Chondrocyte (in vitro differentiated cells): ENCODE measurements at places on chromosomes 7 and 10. TPM values are rescaled to one million over a fixed set of nuclear protein-coding genes. Genes with fewer than 3 reads are reported as not detected.
A peak's percentile ranks its signal among the peaks of the same experiment; 100 is the strongest.

DNA sequence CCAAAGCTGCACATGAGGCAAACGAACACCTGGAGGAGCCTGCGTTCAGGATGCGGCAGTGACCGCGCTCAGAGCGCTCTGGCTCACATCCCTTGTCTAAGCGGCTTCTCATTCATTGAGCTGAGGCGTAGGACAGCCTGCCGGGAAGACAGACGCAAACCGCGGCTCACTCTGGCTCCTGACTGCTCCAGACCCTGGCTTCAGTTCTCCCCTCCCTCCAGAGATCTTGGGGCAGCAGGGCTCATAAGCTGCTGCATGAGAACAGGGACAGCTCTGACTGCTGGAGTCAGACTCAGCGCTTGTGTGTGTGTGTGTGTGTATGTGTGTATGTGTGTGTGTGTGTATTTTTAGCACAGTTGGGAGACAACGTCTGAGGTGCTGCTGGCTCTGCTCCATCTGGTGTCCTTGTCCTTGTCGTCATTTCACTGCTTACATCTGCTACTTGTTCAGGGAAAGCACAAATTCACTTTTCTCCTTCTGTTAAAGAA is 15.8 kb upstream of the LYZL2 start:
- no peaks in the 10 kb centered on the region for H3K27me3 ChIP-seq
- peaks cover 27% of the 10 kb centered on the region for H3K4me1 ChIP-seq
- H3K4me3 ChIP-seq = peak overlapping the region; percentile 29
- H3K27ac ChIP-seq = peak overlapping the region; percentile 25
- DNase-seq = no peak

Gene UNCX
- not detected in 3 replicates for total RNA-seq

DNA sequence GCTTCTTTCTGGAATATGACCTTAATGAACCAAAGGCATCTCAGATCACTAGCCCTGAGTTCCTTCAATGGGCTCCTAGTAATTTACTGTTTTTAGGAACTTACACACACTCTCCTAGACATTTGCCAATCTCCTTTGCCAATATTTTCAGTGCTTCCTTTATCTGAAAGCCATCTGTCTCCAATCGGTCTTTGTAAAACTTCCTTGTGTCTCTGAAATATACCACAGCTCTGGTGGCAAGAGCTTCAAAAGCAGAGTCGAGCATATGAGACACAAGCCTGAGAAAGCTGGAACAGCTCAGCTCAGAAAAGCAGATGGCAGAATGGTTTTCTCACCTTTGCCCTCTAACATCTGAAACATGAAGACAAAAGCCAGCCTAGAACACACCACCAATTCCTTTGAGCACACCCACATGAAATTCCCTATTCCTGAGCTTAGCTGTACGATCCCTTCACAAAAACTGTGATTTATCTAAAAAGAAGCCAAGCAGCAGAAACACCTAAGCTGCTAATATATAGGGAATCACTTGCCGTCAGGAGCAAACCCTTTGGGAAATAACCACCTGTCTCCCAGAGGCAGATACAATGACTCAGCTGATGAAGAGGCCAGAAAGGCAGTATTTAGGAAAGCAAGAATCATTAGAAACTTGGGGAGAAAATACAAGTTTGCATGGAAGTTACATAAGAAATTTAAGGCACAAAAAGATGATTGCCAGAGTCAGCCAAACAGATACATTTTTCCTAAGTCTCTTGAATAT is 70.2 kb upstream of the ANK3 start:
- DNase-seq = no peak
- no peak overlapping the region for H3K4me3 ChIP-seq
- H3K4me1 ChIP-seq = peaks cover 16% of the 10 kb centered on the region
- H3K27ac ChIP-seq = no peak overlapping the region

DNA sequence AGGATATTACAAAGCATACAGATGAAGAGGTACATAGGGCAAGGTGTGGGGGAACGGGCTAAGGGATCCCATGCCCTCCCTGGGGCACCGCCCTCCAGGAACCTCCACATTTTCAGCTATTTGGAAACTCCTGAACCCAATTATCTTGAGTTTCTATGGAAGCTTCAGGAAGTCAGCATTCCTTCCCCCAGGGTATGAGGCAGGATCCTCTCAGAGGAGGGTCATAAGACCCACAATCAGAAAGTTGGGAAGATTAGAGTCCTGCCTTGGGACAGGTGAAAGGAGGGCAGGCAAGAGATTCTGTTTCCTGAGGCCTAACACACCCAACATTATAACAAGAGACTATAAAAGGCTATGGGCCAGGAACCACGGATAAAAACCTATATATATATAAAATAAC is 98.0 kb downstream of the RALA start:
- no peaks in the 10 kb centered on the region for H3K27me3 ChIP-seq

Gene DNAJB9
- 22.0 to 29.2 TPM (median 29.0 TPM) in 3 replicates for total RNA-seq

GRCh38 chr10:71421075-71421434 is 24.3 kb downstream of the CDH23 start:
- peaks cover 53% of the 10 kb centered on the region for H3K27me3 ChIP-seq
- no peaks in the 10 kb centered on the region for H3K36me3 ChIP-seq
- no peaks in the 10 kb centered on the region for H3K4me1 ChIP-seq
- H3K4me3 ChIP-seq = no peak overlapping the region
- DNase-seq = no peak
- H3K27ac ChIP-seq = no peak overlapping the region

Gene FAM20C
- total RNA-seq = 34.4 to 58.1 TPM (median 35.0 TPM) in 3 replicates

- H3K4me1 ChIP-seq = no peaks in the 10 kb centered on the region
- H3K4me3 ChIP-seq = no peak overlapping the region
- no peak overlapping the region for H3K27ac ChIP-seq
Observed at GRCh38 chr10:81730891-81731290, 144.1 kb upstream of the NRG3 start.

Gene MSS51
- total RNA-seq = 1.4 to 3.4 TPM (median 2.1 TPM) in 3 replicates

Gene NUTM2E
- total RNA-seq = 0.52 to 0.80 TPM (median 0.74 TPM) in 3 replicates

Gene TMEM196
- not detected in 3 replicates for total RNA-seq

Gene ADRA2A
- total RNA-seq = 0.07 to 0.17 TPM in 2 of 3 replicates, not detected in the other

- DNase-seq = no peak
- no peaks in the 10 kb centered on the region for H3K36me3 ChIP-seq
- H3K4me1 ChIP-seq = peaks cover 24% of the 10 kb centered on the region
Observed at GRCh38 chr7:33998476-33998875, 93.1 kb downstream of the BMPER start.

- no peaks in the 10 kb centered on the region for H3K27me3 ChIP-seq
- H3K27ac ChIP-seq = no peak overlapping the region
- H3K36me3 ChIP-seq = peaks cover 7% of the 10 kb centered on the region
- H3K4me3 ChIP-seq = no peak overlapping the region
- no peak for DNase-seq
- H3K4me1 ChIP-seq = peaks cover 14% of the 10 kb centered on the region
Observed at GRCh38 chr10:14873090-14873760, 5.4 kb upstream of the SUV39H2 start.

Gene NANOS1
- total RNA-seq = 3.8 to 9.7 TPM (median 4.5 TPM) in 3 replicates

DNA sequence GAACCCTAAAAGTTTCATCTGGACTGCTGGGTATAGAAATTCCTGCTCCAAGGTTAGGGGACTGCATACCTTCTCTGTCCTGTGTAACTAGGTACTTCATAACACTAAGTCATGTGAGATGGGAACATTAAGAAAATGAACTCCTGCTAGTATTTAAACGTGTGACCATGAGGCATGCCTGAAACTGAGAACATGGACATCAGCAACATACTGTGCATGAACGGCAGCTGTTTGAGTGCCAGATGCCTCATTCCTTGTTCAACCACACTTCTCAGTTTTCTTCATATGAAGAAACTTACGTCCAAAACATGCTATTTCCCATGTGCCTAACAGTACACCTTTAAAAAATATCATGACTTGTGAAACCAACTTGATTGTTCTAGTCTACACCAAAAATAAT is 88.5 kb downstream of the CREM start:
- H3K4me3 ChIP-seq = no peak overlapping the region
- H3K27ac ChIP-seq = no peak overlapping the region
- peaks cover 3% of the 10 kb centered on the region for H3K36me3 ChIP-seq
- H3K4me1 ChIP-seq = peaks cover 28% of the 10 kb centered on the region

Gene SAP25
- total RNA-seq = 0.70 to 1.1 TPM in 2 of 3 replicates, not detected in the other

Gene DEPP1
- total RNA-seq = 9.4 to 105 TPM (median 105 TPM) in 3 replicates

GRCh38 chr10:42985436-42986316 is 91.2 kb upstream of the RET start:
- DNase-seq = no peak
- no peaks in the 10 kb centered on the region for H3K4me1 ChIP-seq
- no peaks in the 10 kb centered on the region for H3K27me3 ChIP-seq
- no peak overlapping the region for H3K4me3 ChIP-seq

DNA sequence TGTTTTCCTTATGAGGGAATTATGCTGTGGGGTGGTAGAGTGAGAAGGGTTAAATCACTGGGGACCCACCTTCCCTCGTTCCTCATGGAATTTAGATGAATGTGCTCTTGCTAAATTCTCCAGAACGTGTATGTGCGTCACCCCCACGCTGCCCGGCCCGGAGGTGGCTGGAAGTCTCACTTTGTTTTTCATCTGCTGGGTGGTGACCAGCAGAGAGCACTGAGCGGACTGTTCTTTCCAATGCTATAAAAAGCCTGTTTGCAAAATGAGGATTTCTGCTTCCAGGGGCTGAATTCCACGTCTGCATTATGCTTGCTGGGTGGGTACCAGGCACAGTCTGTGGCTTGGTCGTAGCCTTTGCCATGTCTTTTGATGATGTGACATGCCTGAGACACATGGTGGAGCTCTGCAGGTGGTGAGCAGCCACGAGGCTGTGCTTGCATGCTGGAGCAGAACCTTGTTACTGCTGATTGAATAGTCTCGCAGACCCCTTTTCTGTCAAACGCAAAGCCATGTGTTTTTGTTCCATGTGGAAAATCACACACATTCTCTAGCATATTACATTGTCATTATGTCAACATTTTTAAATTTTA is 31.9 kb upstream of the INSYN2A start:
- H3K4me1 ChIP-seq = no peaks in the 10 kb centered on the region
- H3K4me3 ChIP-seq = no peak overlapping the region
- no peaks in the 10 kb centered on the region for H3K27me3 ChIP-seq

- no peak for DNase-seq
- H3K4me3 ChIP-seq = no peak overlapping the region
- no peaks in the 10 kb centered on the region for H3K36me3 ChIP-seq
- H3K4me1 ChIP-seq = peaks cover 15% of the 10 kb centered on the region
- peaks cover 7% of the 10 kb centered on the region for H3K27me3 ChIP-seq
Observed at GRCh38 chr10:44011603-44011981, 362.9 kb upstream of the ZNF32 start.

Gene CAMK1D
- 31.2 to 36.3 TPM (median 34.7 TPM) in 3 replicates for total RNA-seq

Gene AASS
- total RNA-seq = 6.7 to 8.8 TPM (median 7.3 TPM) in 3 replicates

DNA sequence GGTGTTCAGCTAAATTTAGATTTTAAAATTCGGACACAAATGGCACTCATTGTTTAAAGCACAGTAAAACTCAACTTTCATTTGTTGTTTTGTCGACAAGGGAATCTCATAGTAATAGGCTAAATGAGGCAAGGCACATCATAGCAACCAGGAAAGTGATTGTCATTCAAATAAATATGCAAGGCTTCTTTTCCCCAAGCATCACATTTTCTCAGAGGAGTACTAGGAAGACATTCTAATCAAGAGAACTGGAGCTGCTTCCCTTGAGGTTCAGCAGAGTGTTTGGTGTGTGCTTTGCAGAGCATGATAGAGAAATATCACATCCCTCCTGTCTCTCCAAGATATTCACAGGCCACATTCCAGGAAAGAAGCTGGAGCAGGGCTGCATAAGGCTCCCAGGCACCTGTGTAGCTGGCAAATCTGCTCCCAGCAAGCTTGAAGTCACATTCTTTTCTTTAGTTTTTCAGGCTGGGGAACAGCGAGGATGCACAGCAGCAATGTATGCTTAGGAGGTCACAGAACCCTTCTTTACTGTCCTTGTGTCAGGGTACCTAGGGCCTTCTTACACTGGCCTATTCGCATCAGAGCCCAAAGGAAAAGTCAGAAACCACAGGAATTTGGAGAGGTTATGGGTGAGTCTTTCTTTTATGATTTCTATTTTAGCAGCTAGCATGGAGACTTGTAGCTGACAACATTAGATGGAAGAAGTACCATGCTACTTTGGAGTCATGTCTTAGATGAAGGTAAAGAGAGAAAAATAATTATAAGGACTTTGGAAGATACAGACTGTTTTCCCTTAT is 95.9 kb upstream of the HDAC9 start:
- H3K36me3 ChIP-seq = no peaks in the 10 kb centered on the region
- no peaks in the 10 kb centered on the region for H3K27me3 ChIP-seq
- no peak for DNase-seq
- peaks cover 18% of the 10 kb centered on the region for H3K4me1 ChIP-seq

Gene MOSPD3
- total RNA-seq = 13.9 to 17.5 TPM (median 17.3 TPM) in 3 replicates

DNA sequence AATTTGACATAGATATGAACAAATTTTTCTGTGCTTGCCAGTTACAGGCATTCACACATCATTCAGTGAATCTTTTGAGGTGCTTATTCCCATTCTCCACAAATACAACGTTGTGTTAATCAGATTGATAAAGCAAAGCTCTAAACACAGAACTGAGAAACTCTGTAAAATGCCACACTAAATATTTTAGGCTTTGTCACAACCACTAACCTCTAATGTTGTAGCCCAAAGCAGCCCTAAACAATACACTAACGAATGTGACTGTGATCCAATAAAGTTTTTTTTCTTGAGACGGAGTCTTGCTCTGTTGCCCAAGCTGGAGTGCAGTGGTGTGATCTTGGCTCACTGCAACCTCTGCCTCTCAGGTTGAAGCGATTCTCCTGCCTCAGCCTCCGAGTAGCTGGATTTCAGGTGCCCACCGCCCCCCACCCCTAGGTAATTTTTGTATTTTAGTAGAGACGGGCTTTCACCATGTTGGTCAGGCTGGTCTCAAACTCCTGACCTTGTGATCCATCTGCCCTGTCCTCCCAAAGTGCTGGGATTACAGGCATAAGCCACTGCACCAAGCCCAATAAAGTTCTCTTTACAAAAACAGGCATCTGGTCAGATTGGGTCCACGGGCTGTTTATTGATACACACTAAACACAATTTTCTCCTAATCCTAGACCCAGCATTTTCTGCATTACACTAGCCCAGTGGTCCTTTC is 6.9 kb downstream of the CYCS start:
- H3K27me3 ChIP-seq = no peaks in the 10 kb centered on the region
- DNase-seq = no peak
- peaks cover 13% of the 10 kb centered on the region for H3K36me3 ChIP-seq
- H3K4me3 ChIP-seq = no peak overlapping the region
- H3K27ac ChIP-seq = no peak overlapping the region

Gene PAXIP1
- total RNA-seq = 8.2 to 11.2 TPM (median 8.9 TPM) in 3 replicates
